ENCODE measurements at places on chromosomes 2 and 18.

DNA sequence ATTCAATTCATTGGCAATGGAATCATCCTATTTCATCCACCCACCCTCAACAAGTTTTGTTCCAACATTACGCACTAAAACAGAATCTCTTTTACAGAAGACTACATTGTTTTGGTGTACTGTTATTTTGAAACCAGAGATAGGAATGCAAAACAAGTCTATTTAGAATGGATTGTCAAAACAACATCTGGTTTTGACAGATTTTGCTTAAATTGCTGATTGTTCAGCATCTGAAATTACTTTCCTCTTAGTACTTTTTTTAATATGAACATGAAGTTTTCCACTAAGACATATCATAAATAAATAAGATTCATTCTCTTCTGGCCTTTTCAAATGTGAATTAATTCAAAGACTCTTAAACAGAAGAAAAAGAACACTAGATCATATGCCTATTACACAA is 323.9 kb upstream of the TFPI start:
- ATAC-seq: no peak

DNA sequence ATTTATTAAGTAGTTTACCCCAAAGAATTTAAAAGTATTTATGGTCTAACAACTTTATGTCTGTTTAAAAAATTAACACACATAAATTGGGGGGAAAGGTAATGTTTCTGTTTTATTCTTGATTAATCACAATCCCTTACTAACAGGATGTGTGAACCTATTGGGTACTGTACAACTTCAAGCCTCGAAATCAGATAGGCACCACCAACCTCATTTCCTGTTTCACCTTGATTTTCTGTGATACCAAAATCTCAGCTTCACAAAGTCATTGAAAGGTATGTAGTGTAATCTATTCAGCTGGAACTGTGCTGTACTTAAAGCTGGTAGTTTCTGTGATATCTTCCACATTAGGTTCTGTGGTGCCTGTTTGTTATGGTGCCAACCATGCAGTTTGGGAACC is 4.0 kb downstream of the RNMT start:
- ATAC-seq: no peak

DNA sequence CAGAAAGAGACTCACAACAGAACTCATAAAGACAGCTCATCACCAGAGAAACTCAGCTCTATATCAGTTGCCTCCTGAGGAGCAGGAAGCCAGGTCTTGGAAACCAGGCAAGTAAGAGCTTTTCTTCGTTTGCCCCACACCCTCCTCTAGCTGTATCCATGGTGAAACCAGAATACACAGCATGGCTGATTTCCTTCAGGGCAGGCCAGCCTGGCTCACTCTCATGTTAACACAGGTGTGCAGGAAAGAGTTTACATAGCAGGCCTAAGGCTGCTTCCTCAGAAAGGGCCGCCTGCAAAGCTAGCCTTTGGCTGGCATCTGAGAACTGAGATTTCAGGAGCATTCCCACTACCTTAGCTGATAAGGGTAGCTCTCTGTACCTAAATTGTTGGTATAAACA is 65.7 kb downstream of the KLHL14 start:
- no peak for ATAC-seq

GRCh38 chr2:73825408-73825807 is 3.4 kb upstream of the STAMBP start:
- ATAC-seq: no peak

- no peak for ATAC-seq
Observed at GRCh38 chr18:45723567-45724355, at the start of gene SLC14A1. Gene SLC14A1, plus strand, starts transcription at chr18:45724181. Its CDS starts 6,140 bp downstream, at chr18:45730321.

- peak; percentile 31 for ATAC-seq
Observed at GRCh38 chr18:24397131-24397693, 412 bp downstream of the OSBPL1A start.

GRCh38 chr2:46878886-46879285 is 36.7 kb downstream of the MCFD2 start:
- no peak for ATAC-seq
